Pancreas (tissue), 10 donors: ENCODE measurements at places on chromosomes 1 and 21. TPM values are rescaled to one million over a fixed set of nuclear protein-coding genes. Genes with fewer than 3 reads are reported as not detected.

GRCh38 chr1:53025034-53025768 is 36.8 kb upstream of the PODN start:
- no peak for DNase-seq

- DNase-seq: no peak
These were observed 30.9 kb downstream of the ADAMTS5 start for GRCh38 chr21:26935977-26936376.

PRAMEF13 gene
- total RNA-seq: not detected

SPATA45 gene
- not detected for total RNA-seq

ST6GALNAC3 gene
- total RNA-seq: 2.0 TPM

BLZF1 gene
- 6.4 TPM for total RNA-seq
